ENCODE measurements at places on chromosomes 16 and 17.

- peak; percentile 86 for DNase-seq
Observed at GRCh38 chr16:49556606-49557446, 183.2 kb downstream of the C16orf78 start.

- DNase-seq = peak; percentile 86
Observed at GRCh38 chr16:52191531-52192134, 355.3 kb downstream of the TOX3 start.

DNA sequence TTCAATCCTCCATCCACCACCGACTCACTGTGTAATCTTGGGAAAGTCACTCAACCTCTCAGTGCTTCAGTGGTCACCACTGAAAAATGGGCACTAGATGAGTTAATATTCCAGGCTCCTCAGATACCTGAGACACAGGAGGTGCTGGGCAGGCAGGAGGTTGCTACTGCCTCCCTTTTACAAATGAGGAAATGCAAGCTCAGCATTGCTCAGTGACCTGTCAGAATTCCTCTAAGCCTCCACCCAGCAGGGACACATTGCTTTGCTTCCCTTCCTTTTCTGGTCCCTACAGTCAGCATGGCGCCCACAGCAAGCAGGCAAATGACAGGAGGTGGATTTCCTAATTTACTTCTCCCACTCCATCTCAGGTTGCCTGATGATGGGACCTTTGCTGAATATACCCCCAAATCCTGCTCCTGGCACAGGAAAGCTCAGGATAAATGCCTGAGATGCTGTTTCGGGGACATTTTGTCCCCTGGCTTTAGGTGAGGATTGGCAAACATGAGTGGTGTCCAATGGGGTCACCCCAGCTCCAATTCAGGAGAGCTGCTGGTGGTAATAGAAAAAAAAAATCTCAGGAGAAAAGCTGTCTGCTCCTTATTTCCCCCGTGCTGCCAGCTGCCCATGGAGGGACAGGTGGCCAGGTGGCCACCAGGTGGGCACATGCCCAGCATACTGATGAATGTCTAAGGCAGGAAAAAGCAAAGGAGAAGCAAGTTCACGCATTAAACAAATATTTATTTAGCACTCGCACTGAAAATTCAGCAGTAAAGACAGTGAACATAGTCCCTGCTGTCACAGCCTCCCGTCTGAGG, 5.0 kb upstream of the KRT13 start:
- peak; percentile 47 for DNase-seq

- no peak for DNase-seq
Observed at GRCh38 chr17:29731589-29731929, 108.8 kb upstream of the CORO6 start.

GRCh38 chr16:68074850-68075555, 10.2 kb upstream of the NFATC3 start:
- no peak for DNase-seq

DNA sequence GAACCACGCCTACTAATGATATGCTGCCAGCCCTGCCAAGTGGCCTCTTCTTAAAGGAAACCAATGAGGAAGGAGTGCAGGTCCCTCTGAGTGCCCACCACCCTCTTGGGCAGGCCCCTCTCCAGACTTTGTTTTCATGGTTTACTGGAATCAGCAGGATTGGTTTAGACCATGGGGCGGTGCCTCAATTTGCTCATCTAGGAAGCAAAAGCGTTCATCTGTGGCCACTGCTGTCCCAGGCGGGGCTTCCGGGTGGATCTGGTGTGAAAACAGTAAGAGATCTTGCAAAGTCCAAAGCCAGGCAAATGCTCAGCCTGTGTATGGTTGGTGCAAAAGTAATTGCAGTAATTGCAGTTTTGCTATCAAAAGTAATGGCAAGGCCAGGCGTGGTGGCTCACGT, 71.3 kb downstream of the AMFR start:
- DNase-seq = no peak

DNA sequence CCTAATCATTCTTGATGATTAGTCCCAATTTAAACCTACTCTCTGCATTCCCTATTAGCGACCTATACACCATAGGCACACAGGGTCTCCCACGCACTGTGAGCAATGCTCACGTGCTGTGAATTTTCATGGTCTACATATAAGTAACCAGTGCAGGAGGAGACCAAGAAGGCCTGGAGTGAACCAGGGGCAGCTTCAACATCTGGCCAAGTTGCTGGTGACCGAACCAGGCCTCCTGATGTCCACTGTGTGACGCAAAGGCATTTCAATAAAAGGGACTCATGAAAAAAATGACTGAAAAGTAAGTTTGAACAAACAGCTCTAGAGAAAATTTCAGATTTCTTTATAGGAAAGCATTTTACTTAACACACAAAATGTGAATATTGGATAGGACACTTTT, 107.0 kb downstream of the ZFHX3 start:
- no peak for DNase-seq

DNA sequence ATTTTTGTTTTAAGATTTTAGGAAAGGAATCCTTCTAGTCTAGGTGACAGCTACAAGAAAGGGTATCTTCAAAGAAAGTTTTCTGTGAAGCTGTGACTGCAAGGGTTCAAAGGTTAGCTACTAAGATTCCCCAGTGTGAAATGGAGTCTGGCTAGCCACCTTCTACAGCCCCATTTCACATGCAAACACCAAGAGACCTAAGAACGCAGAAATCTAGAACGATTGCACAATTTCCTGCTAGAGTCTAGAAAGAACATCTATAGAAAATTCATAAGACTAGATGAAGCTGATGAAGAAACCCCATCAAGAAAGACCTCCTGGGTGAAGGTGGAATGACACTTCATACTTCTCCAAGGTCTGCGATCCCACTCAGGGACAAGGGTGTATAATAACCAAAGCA, 77.1 kb downstream of the STX8 start:
- no peak for DNase-seq

DNA sequence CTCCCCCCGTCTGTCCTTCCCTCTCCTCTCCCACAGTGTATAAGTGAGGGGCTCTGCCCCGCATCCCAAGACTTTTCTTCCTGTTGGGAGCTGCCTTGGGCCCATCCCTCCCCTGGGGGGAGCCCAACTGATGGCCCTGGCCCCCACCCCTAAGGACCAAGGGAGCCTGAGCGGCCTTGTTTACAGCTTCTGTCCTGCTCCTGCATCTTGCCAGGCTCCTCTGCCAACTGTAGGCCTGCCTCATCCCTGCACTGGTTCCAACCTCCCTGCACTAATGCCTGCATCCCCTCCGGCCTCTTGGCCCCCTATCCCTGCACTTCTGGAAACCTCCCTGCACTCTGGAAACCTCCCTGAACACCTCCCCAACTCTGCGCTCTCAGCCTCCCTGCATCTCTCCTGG, 1.4 kb upstream of the PAGR1 start:
- no peak for DNase-seq

GRCh38 chr17:64622931-64623654, 39.0 kb downstream of the SMURF2 start:
- DNase-seq = no peak

DNA sequence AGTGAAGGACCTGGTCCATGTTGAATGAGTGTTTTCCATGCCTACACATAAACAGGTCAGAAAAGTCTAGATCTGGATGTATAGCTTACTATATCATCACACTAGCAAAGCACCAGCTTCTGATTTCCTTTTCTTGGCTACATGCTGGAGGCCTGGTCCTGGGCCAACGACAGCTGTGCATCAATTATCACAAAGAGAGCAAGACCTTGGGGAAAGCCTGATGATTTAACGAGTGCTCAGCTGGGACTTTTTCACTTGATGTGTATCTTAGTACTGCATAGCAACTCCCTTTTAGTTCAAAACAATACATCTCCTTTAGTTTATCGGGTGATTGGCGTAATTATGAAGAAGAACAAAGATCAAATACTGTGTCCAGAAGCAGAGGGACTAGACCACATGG, 358.2 kb downstream of the KIF2B start:
- DNase-seq = peak; percentile 31

DNA sequence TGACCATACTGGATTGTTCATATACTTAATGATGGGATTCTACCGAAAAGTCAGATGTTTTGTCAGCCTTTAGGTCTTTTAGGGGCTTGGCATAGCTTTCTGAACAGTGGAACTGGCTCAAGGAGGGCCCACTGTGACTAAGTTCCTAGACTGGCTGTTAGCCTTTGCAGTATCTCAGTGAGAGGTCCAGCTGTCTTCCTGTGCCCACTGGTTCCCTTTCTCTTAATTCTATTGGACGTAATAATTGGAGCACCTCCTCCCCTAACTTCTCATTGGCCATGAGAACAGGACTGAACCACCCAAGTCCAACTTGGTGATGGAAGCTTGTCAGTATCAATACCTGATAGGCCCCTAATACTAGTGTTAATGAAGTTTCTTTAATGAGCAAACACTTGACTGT, 13.5 kb downstream of the KPNA2 start:
- no peak for DNase-seq

DNA sequence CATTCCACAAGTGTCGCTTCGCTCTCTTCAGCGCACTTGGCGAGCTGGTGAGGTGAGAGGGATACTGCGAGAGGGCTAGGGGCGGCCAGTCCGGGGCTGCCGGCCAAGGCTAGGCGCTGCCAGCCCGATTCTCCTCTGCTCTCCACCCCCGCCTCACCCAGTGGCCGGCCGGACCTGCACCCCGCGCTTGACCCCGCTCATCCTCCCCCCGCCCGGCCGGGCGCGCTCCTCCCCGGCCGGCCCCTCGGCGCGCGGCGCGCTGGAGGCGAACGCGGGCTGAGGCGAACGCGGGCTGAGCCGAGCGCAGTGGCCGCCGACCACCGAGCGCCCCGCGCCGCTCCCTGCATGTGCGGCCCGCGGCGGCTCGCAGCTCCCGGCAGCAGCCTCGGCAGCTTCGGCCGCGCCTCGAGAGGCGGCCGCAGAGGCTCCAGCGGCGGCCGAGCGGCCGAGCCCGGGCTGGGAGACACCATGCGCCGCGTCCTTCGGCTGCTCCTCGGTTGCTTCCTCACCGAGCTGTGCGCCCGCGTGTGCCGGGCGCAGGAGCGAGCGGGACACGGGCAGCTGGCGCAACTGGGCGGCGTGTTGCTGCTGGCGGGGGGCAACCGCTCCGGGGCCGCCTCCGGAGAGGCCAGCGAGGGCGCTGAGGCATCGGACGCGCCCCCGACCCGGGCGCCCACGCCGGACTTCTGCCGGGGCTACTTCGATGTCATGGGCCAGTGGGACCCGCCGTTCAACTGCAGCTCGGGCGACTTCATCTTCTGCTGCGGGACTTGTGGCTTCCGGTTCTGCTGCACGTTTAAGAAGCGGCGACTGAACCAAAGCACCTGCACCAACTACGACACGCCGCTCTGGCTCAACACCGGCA, at the start of gene SHISA9:
SHISA9 (plus strand) TSS at position 2 of the 865 bp plus-strand sequence.
- DNase-seq = no peak

- DNase-seq = peak; percentile 52
Observed at GRCh38 chr17:48498164-48498850, 32.5 kb downstream of the HOXB1 start.

GRCh38 chr17:8264836-8265542, 15.9 kb downstream of the PFAS start:
- no peak for DNase-seq

- DNase-seq = no peak
Observed at GRCh38 chr17:27562777-27563455, 68.1 kb upstream of the LGALS9 start.

GRCh38 chr17:34511931-34512330, 67.5 kb upstream of the TMEM132E start:
- DNase-seq = no peak

- DNase-seq = no peak
Observed at GRCh38 chr16:1010251-1010650, 28.7 kb downstream of the SOX8 start.

GRCh38 chr16:67884684-67885083, at the start of gene NRN1L:
Gene NRN1L, plus strand, starts transcription at chr16:67884885. Its CDS starts 19 bp downstream, at chr16:67884904.
- peak; percentile 68 for DNase-seq

DNA sequence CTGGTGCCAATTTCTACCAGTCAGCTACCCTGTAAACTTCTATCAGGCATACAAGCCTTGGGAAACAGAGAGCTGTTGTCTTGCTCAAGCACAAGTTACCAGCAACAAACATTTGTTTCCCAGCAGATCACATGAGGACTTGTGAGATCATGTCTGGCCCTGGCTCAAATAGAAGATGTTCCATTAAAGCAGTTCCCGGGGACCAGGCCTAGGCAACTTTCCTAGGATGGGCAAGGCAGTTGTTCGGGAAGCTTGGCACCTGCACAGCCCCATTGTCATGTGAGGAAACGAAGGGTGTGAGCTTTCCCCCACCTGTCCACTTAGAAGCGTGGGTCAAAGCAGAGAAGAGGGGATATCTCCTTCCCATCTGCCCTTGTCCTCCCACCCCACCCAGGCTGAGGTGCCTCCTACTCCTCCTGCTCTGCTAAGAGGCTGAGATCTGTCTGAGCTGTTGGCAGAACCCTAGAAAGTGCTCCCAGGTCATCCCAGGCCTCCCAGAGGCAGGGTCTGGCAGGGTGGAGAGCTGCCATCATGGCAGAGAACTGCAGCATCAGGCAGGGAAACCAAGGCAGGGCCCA, 11.2 kb upstream of the SLC47A2 start:
- peak; percentile 70 for DNase-seq

GRCh38 chr17:10117581-10118001, 80.8 kb downstream of the GAS7 start:
- DNase-seq = no peak
